ENCODE measurements at places on chromosomes 3 and 15.

GRCh38 chr3:23667536-23668429 lies 138.0 kb upstream of the UBE2E1 start:
- no peak for DNase-seq

GRCh38 chr15:98668566-98669308 lies 20.4 kb downstream of the IGF1R start:
- no peak for DNase-seq

DNA sequence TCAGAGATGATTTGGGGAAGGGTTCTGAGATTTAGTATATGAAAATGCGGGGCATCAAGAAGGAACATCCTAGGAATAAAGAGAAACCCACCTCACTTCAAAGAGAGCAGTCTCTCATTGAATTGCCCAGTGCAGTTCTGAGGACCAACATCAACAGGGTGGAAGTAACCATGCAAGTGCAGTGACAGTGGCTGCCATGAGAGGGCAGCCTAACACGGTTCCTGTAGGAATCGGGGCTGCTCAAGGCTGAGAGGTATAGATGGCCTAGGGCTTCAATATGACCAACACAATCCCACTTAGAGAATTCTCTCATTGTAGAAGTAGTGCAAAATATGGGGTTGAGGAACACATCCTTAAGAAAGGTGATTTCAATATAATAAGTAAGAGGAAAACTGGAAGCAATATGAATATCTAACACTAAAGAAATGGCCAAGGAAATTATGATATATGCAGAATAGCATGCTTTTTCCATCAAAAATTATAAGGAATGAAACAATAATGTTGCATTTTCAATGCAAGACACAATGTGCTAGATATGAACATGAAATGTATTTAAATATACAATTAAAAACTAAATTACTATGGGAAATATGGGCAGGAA lies 51.1 kb upstream of the ARRDC4 start:
- no peak for DNase-seq

GRCh38 chr3:79233431-79234060 lies 534.3 kb downstream of the ROBO1 start:
- no peak for DNase-seq

DNA sequence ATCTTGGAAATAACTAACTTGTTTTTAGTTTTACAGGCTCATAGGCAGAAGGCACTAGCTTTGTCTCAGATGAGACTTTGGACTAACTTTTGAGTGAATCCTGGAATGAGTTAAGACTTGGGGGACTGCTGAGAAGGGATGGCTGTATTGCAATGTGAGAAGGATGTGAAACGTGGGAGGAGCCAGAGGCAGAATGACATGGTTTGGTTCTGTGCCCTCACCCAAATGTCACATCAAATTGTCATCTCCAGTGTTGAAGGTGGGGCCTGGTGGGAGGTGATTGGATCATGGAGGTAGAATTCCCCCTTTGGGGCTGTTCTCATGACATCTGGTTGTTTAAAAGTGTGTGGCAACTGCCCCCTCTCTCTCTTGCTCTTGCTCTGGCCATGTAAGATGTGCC lies 28.8 kb upstream of the CCDC50 start:
- DNase-seq, result no peak

DNA sequence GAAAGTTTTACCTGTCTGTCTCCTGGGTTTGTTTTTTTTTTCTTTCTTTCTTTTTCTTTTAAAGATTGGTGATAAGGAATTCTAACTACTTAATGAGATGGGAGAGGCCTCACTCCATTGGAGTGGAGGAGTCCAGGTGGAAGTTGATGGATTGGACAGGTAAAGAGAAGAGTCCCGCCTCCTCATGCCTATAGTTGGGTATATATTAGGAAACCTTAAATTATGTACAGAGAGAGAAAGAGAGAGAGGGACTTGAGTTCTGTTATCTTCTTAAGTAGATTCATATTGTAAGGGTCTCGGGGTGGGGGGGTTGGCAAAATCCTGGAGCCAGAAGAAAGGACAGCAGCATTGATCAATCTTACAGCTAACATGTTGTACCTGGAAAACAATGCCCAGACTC lies 158.2 kb downstream of the TP63 start:
- no peak for DNase-seq

DNA sequence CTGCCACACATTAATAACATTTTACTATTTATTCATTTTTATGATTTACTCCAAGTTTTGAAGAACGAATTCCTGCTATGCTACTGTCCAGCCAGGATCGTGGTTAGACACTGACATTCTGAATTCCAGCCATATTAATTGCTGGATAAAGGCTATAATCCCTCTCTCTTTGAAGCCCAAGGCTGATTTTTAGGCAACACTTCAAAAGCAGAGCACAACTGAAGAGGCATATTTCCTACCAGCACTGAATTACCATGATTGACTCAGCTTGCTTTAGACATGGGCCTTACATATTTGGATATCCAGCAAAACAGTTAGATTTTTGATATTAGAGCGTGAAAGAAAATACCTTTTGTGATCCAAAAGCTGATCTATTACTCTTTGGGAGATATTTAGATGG lies 205.0 kb downstream of the ZIC1 start:
- DNase-seq, result no peak

- DNase-seq, result no peak
Observed at GRCh38 chr3:152234657-152235375, 33.9 kb upstream of the MBNL1 start.

DNA sequence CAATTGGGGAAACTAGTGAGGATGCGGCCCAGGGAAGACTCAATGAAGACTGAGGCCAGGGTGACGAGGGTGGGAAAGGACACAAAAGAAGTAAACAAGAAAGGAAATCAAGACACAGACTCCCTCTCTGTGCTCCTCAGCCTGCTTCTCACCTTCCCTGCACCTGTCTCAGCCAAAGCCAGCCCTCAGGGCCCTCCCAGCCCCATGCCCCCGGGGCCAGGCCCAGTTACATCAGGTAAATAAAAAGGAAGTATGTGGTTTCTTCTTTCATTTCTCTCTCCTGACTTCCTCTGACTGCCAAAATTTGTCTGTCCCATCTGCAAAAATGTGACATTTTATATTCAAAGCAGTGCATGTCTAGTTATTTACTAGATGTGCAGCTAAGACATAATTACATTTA lies 328.0 kb downstream of the UACA start:
- DNase-seq, result no peak

GRCh38 chr3:130504701-130505100 lies 12.3 kb upstream of the COL6A6 start:
- DNase-seq, result no peak

GRCh38 chr3:156472684-156473083 lies 82.2 kb downstream of the SSR3 start:
- DNase-seq, result no peak

- DNase-seq, result no peak
Observed at GRCh38 chr3:194057570-194058188, 78.3 kb upstream of the HES1 start.

DNA sequence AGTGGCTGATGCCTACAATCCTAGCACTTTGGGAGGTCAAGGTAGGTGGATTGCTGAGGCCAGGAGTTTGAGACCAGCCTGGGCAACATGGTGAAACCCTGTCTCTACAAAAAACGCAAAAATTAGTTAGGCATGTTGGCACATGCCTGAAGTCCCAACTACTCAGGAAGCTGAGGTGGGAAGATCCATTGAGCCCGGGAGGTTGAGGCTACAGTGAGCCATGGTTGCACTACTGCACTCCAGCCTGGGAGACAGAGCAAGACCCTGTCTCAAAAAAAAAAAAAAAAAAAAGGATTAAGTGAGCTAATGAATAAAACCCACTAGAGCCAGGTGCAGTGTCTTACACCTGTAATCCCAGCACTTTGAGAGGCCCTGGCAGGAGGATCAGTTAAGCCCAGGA lies 6.7 kb upstream of the SEC11A start:
- DNase-seq, result no peak

DNA sequence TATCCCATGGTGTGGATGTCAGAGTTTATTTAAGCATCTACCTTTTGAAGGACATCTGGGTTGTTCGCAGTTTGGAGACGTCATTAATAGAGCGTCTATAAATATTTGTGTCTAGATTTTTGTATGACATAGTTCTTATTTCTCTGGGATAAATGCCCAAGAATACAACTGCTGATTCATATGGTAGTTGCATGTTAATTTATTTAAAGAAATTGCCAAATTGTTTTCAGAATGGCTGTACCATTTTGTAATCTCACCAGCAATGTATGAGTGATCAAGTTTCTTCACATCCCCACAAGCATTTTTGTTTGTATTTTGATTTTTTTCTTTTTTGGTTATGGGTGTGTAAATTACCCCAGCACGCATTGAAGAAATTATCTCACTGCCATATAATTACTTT lies 656.9 kb downstream of the NTRK3 start:
- no peak for DNase-seq

- no peak for DNase-seq
Observed at GRCh38 chr3:39358333-39358732, 24.8 kb upstream of the SLC25A38 start.

GRCh38 chr3:170426240-170426797 lies 7.7 kb downstream of the CLDN11 start:
- no peak for DNase-seq

- DNase-seq, result no peak
Observed at GRCh38 chr3:120599211-120599610, 3.1 kb downstream of the NDUFB4 start.

- no peak for DNase-seq
Observed at GRCh38 chr3:150733936-150734794, 28.8 kb downstream of the SIAH2 start.

DNA sequence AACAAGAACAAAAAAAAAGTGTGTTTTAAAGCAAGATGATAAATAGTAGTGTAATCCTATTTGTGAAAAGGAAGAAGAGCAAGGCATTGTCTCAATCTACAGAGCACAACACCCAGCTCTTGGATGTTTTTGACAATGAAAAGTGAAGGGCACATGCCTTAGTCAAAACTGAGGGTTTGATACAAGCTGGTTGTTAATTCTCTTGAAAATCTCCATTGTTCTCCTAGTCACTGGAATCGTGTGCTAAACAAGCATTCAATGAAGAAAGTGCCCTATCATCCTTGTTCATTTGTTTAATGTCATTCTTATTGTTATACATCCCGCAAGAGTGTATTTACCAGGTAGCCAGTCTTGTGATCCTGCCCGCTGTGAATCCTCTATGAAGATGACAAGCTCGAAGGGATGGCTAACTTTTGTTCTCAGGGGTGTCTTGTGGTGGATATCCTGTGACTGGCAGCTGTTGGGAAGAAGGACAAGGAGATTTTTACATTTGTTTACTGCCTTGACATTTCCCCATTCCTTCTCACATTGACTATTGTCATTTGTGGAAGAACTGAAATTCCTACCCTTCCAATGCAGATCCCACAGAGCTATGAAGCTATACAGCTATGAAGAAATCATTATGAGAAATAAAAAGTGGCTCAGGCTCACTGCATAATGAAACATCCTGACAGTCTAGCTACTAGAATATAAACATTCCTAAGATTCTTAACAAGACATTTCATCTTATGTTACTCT lies 175.9 kb downstream of the VGLL3 start:
- DNase-seq, result no peak

DNA sequence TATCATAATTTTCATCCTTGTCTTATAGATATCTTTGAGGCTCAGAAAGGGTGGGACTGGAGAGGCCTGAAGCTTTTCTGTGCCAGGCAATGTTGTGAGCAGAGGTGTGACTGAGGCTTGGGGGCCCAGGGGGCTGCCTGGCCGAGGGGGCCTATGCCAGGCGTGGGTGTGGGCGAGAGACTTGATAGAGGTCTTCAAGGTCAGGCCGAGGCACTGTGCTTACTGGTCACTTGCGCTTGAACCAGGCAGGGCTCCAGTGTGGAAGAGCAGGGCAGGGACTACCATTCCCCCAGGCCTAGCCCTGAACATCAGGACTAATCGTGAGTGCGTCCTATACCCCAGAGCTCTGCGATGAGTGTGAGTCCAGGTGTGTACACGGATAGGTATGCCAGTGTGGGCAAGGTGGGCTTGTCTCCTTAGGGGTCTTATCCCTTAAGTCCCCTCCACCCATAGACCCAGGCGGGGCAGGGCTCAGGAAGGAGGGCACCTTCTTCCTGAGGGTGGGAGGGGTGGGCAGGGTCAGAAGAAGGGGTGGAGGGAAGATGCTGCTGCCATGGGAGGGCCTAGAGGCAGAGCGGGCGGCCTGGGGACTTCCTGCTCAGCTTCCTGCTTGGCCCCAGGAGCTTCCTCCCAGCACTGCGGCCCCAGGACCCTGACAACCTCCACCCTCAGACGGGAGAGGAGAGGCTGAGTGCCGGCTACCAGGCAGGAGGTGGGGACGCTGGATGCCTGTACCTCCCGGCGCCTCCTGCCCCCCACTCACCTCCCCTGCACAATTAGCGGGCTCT lies 84.7 kb downstream of the LINGO1 start:
- no peak for DNase-seq

DNA sequence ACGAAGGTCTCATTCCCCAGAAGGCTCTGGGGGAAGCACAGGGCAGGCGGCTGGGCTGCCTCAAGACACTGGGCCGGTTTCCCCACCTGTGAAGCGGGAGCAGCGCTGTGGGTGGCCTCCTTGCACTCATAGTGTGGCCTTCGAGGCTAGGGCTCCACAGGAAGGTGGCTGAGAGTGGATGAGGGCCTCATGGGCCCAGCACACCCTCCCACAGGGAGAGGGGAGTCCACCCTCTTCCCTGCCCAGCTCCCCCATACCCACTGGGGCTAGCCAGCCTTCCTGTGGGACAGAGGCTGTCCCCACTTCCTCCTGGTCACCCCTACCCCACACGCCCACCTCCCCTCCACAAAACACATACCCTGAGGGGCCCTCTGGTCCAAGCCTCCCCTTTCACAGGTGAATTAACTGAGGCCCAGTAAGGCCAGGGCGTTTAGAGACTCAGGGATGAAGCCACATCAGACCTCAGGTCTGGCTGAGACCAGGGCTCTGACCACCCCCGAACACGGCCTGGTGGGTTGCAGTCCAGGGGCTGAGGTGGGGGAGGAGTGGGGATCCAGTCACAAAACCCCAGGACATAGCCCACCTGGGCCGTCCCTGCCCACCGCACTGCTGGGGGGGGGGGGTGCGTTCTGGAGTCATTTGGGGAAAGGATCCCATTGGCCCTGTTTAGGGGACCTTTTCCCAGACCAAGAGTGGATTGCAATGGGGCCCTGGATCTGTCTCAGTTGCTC lies 1.1 kb downstream of the ANPEP start:
- DNase-seq, result no peak

DNA sequence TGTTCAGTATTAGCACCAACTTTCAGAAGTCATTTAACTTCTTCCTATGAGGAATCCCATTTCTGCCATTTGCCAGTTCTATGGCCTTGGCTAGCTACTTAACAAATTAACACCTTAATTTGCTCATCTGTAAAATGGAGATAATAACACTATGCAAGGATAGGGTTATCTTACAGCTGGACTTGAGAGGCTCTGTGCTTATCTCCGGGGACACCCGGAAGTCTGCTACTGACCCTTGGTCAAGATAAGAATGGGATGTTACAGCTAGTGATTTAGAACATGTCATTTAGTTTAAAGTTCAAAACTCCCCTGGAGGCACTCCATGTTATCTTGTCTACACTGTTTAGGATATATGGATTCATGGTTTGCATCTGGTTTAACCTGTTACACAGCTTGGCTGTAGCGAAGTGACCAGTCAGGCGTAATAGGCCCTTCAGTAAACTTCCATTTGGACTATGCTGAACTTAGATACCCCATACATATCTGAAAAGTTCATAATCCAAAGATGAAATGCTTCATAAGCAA lies 156.0 kb upstream of the CD96 start:
- no peak for DNase-seq

Measured in non-pigmented ciliary epithelial cell (primary cell).